OCI-LY7 (cell line): ENCODE measurements at places on chromosomes 6 and 20. TPM values are rescaled to one million over a fixed set of nuclear protein-coding genes. Genes with fewer than 3 reads are reported as not detected.

Gene GRIK2
- not detected in 2 replicates for total RNA-seq

DNA sequence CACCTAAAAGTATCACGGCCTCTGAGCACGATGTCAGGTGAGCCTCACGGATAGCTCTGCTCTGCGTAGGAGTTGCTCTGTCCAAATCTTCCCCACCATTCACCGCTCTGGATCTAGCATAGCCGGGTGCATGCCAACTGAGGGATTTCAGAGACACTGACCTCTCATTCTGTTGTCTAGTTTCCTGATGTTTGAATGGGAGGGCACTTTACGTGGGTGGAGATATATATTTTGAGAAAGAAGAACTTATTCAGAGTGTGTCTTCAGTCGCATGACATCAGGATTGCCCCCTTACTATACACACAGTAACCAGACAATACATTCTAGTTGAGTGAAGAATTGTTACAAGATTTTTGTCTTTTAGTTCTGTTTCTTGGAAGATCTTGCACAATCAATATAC lies 96.5 kb upstream of the CITED2 start:
- no peak for DNase-seq

GRCh38 chr20:17992224-17992637 lies 23.4 kb downstream of the MGME1 start:
- DNase-seq: no peak

DNA sequence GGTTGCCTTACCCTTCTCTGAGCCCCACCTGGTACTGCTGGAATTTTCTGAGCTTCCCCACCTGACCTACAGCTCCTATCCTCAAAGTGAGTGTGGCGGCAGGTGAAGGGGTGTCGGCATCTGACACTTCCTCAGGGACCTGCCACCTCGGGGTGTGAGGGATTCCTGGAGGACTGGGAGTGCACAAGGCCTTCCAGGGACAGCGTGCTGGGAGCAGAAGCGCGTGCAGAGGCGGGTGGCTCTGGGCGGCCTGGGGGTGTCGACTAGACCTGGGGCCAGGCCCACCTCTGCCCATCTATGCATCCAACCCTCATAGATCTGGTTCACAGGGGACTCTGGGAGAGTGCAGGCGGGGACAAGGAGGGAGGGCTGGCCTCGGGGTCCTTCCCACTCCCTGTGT lies 7.8 kb downstream of the DLGAP4 start:
- no peak for DNase-seq

DNA sequence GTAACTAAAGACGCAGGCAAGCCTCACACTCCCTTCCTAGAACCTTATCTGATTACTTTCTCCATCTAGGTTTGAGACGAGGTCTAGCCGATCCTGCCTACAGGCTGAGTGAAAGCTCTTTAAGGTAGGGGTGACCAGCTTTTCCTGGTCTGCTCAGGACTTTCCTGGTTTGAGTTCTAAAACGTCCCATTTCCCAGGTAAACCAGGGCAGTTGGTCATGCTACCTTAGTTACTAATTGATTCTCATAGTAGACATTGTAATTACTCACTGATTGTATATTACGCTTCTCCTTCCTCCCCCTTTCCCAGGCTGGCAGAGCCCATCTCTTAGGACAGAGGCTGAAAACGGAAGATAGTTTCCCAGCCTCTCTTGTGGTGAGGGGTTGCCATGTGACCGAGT lies 27.9 kb upstream of the RSPO4 start:
- DNase-seq: no peak

DNA sequence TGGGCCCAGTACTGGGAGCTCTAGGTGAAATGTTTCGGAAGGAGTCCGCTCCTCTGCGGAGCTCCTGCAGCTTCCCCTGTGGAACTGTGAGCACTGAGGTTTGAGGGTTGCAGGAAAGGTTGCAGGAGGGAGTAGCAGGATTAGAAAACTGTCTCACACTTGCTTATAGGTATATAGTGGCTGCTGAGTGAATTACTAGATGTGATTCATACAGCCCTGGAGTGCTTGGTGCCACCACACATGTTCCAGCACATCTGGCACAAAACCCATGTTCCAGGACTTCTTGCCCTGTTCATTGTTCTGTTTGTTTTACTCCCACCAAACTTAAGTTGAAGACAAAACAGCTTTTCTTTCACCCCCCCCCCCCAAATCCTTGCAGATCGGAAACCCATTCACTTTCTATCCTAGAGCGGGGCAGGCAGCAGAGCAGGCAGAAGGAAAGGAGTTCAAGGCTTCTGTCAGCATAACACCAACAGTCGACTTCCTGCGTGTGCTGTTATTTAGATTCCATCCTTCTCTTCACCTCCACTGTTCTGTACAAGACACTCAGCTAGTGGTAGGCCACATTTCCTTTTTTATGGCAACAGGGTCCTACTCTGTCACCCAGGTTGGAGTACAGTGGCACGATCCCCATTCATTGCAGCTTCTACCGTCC lies 669 bp upstream of the PEX6 start:
- DNase-seq: peak; percentile 47

Gene NOTCH4
- total RNA-seq: 2.1 and 2.4 TPM in 2 replicates

Gene TOX2
- 0.23 and 0.39 TPM in 2 replicates for total RNA-seq

Gene STX11
- 1.1 and 1.3 TPM in 2 replicates for total RNA-seq

- no peak for DNase-seq
Observed at GRCh38 chr6:11699576-11699975, 79.0 kb downstream of the ADTRP start.

GRCh38 chr6:27130668-27131428 lies 116.7 kb upstream of the PRSS16 start:
- DNase-seq: peak; percentile 61

- peak; percentile 79 for DNase-seq
Observed at GRCh38 chr6:14711056-14711703, 534.7 kb upstream of the JARID2 start.

DNA sequence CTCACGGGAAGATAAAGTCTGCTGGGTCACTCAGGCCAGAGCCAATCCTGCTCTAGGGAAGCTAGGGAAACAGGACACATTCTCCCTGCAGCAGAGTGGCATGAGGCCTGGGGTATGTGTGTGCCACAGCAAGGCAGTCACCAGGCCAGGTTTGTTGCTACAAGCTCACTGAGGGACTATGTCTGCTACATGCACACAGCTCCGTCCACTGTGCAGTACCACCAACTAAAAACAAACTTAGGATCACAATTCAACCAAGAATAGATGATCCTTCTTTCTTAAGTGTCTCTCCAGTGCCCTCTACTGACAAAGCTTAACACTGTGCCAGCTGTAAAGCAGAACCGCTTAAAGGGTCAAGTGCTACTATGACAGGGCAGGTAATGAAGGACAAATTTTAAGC lies 192.5 kb downstream of the PTPRK start:
- peak; percentile 41 for DNase-seq

GRCh38 chr6:166977621-166978525 lies 21.3 kb upstream of the CEP43 start:
- DNase-seq: no peak

- DNase-seq: no peak
Observed at GRCh38 chr20:3092611-3093379, 8.3 kb upstream of the AVP start.

- DNase-seq: no peak
Observed at GRCh38 chr6:165766457-165766856, 103.4 kb upstream of the PDE10A start.

Gene RIPOR2
- total RNA-seq: 28.5 and 28.9 TPM in 2 replicates

DNA sequence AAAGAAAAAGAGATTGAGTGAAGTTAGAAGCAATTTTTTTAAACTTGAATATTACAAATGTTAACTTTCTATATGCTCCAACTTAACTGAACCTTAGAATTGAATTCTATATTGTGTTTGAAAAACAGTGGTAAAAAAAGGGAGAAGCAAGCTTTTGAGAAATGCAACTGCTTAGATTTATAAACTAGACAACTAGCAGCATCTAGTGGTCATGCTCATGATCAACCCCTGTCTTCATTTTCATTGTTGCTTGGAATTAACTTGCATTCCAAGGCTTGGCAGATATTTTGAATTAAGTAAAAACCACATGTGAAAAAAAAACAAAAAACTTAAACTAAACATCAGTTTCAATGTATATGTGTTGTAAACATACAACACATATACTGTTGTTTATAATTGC lies 113.1 kb downstream of the C6orf58 start:
- no peak for DNase-seq

GRCh38 chr20:51979226-51979625 lies 176.9 kb upstream of the SALL4 start:
- no peak for DNase-seq

Gene RING1
- 40.0 and 42.7 TPM in 2 replicates for total RNA-seq

Gene BANF2
- total RNA-seq: not detected in 2 replicates

DNA sequence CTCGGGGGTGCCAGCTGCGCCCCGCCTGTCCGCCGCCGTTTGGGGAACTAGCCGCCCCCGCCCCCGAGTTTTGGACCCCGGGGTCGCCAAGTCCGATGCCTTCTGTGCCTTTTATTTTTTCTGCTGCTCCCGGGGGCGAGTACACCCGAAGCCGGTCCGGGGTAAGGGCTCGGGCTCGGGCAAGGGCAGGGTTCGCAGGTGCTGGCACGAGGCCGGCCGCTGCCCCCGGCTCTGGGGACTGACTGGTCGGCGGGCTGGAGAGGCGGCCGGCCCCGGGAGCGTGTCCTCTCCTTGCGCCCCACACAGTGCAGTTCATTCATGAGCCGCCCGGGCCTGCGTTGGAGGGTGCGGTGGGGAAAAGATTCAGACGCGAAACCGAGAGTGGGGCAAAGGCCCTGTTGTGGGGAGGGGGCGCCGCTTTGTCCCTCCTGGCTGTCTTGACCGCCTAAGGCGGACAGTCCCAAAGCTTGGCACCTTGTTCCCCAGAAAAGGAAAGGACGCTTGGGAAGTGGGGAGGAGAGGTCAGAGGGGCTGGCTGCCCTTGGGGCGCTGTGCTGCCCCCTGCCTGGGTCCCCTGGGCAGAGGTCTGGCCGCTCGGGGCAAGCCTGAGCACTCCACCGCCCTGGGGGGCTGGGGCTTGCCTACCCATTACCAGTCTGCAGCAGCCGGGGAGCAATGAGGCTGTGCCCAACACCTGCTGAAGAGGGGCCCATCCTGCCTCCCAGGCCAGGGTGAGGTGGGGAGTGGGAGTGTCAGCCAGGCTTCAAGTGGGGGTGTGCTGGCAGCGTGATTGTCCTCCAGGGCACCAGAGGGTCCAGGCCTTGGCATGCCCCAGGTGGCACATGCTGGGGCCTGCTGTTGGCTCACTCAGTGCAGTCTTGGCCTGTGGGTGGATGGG lies 915 bp downstream of the TMEM63B start:
- DNase-seq: peak; percentile 40

- DNase-seq: peak; percentile 11
Observed at GRCh38 chr6:134519465-134519864, 201.6 kb upstream of the SGK1 start.

Gene GABBR1
- total RNA-seq: 33.6 and 37.1 TPM in 2 replicates

Gene BPIFB1
- not detected in 2 replicates for total RNA-seq

Gene C20orf144
- 0.31 and 0.42 TPM in 2 replicates for total RNA-seq

Gene HLA-DMA
- 140 TPM in 2 replicates for total RNA-seq

DNA sequence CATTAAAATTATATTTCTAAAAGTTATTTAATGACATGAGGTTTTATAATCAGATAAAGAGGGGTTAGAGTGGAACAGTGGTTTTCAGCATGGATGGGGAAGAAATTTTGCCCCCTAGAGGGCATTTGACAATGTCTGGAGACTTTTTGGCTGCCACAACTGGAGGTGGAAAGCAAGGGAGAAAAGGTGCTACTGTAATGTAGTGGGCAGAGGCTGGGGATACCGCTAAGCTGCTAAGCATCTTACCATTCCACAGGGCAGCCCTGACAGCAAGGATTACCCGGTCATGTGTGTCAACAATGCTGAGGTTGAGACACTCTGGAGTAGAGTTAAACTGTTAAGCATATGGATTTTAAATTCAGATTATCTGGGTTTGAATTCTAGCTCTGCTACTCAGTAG lies 52.9 kb upstream of the FABP7 start:
- DNase-seq: no peak

Gene MAP3K7
- 45.7 and 46.3 TPM in 2 replicates for total RNA-seq

Gene RIN2
- total RNA-seq: not detected in 2 replicates
